Stimulated activated CD8-positive, alpha-beta memory T cell treated with anti-CD3 and anti-CD28 coated beads, Interleukin-15, amount 100 ng/mL, for 24 hours (primary cell): ENCODE measurements at places on chromosomes 6 and 20.

DNA sequence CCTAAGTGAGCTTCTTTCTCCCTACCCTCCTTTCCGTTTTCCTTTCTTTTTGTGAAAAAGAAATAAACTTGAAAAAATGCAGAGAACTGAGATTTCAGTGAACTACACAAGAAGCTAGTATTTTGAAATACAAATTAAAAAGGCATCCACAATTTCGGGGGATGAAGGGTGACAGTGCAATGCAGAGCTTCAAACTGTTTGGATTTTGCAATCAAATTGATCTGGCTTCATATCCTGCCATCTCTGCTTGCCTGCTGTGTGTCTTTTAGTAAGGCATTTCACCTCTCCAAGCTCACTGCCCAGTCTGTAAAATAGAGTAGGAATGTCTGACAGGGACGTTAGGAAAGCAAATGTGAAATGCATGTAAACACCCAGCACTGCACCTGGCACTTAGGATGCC lies 258.0 kb downstream of the HACE1 start:
- DNase-seq, result no peak

DNA sequence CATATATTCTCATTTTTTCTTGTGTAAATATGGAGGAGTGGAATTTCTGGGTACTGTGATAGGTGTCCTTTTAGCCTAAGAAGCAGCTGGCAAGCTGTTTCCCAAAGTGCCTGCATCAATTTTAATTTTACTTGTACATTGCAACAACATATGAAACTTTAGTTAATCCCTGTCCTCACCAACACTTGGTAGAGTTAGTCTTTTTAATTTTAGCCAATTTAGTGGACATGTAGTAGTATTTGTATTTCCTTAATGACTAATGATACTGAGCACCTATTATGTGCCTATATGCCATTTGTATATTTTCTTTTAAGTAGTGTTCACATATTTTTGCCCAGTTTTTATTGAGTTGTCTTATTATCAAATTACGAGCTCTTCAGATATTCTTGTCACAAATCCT lies 46.8 kb upstream of the NOX3 start:
- no peak for DNase-seq

DNA sequence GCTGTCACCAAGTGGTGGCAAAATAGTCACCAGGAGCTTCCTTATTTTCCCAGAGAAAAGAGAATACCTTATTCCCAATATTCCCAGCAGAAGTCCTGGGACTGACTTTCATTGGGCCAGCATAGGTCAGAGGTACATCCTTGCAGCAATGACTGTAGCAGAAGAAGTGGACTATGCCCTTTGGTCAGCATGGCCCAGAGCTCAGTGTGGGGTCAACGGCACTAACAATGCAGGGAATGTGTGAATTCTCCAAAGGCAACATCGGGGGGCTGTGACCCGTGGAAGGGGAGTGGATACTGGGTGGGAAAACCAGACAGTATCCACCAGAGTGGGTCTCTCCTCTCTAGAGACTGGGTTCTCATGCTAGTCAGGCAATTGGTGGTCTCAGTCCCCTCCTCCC lies 15.6 kb upstream of the LBP start:
- no peak for DNase-seq

- DNase-seq, result no peak
These were observed 91.0 kb upstream of the SLC24A3 start for GRCh38 chr20:19121463-19121862.

DNA sequence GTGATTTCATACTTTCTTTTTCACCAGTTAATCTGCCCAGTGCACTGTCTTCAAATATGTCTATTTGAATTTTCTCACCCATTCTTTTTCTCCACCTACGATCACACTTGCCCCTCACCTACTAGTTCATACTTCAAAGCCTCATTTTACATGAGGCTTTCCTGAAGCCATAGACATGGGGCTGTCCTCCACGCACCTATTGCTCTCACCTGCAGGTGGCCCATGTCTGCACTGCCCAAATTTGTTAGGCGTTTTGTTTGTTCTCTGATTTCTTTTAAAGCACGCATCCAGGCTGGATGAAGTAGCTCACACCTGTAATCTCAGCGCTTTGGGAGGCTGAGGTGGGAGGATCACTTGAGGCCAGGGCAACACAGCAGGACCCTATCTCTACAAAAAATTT lies 106.8 kb upstream of the RIPOR2 start:
- DNase-seq, result no peak

GRCh38 chr20:61799394-61799923 lies 266.2 kb downstream of the TAF4 start:
- DNase-seq, result no peak

- DNase-seq, result no peak
These were observed 12.2 kb downstream of the SF3B5 start for GRCh38 chr6:144083172-144083571.

DNA sequence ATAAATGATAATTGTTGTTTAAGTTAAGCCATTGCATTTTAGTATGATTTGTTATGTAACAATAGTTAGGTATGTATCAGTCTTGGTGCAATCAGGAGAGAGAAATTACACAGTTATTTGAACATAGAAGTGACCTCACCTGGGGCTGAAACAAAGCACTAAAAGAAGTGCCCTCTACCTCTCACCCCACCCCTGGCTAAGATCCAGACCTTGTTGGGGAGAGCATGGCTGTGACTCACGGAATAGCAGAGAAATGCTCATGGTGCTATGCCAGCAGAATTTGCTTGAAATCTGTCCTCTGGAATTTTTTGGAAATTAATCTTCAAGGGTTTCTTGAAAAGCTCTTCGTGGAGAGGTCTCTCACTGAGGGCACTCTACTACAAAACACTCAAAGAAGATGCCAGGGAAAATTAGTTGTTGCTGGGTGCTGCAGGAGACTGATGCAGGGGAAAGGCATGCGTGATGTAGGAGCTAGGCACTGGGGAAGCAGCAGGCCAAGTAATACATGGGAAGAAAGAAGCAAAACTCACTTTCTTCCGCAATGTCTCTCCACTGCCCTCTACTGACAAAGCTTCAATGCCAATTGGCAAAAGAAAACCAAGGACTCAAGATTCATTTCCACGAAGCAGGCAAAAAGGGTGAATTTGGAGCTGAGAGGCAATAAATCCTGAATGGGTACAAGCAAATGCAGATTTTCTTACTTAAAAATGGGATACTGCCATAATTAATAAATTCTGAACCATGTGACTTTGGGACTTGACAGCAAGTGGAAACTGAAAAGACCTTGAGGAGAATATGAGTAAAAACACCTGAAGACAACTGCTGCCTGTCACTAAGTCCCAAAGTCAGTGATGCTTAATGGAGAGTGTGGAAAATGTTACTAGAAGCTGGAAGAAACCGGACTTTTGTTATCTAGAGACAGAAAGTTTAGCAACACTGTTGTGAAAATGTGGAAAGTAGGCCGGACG lies 136.3 kb upstream of the ZNF184 start:
- DNase-seq, result no peak
